ENCODE measurements at places on chromosomes 12 and 14.

GRCh38 chr14:104657101-104657524 is 32.3 kb upstream of the INF2 start:
- no peak for DNase-seq

DNA sequence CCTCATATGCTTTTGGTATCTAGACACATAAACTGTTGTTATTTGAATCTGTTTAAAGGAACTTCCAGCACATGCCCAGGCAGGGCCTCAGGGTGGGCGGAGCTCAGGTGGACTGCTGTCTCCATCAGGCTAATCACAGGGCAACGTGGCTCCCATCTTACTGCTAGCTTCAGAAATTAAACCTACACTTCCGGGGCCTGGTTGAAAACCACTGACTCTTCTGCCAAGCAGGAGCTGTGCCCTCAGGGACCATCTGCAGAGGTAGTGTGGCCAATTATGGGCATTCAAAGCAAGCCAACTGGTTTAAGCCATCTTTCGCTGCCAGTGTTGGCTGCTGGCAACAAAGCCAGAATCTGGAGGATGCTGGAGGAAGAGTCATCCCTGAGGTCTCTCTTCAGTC is 97.5 kb downstream of the TMX1 start:
- no peak for DNase-seq

GRCh38 chr12:27013611-27014084 is 536 bp downstream of the TM7SF3 start:
- DNase-seq = no peak

DNA sequence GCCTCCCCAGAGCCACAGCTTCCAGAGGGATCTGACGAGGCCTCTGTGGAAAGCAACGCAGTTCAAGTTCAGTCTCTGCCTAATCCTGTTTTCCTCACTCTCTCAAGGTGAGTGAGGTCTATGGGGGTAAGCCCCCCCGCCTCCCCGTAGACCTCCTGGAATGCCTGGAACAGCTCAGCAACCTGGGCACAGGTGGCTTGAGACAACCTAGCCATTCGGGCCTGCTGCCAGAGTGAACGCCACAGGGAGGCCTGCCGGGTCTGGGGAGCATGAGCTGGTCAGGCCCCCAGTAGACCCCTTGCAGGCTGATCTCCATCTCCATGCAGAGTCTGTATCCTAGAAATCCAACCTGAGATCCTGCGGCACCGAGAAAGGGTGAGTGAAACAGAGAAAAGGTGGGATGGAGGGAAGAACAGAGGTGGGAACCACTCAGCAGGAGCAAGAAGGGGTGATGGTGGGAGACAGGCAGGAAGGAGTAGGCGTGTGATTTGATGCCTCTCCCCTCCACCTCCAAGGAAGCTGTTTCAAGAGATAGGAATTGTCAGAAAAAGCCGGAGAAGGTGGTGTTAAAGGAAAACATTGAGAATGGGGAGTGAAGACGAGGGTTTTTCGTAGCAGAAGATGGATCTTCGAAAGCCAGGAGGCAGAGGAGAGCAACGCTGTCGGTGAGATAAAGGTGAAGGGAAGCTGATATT is 123.1 kb upstream of the PRMT8 start:
- no peak for DNase-seq

GRCh38 chr12:10466311-10466710 is 13.1 kb upstream of the KLRC1 start:
- DNase-seq = no peak

DNA sequence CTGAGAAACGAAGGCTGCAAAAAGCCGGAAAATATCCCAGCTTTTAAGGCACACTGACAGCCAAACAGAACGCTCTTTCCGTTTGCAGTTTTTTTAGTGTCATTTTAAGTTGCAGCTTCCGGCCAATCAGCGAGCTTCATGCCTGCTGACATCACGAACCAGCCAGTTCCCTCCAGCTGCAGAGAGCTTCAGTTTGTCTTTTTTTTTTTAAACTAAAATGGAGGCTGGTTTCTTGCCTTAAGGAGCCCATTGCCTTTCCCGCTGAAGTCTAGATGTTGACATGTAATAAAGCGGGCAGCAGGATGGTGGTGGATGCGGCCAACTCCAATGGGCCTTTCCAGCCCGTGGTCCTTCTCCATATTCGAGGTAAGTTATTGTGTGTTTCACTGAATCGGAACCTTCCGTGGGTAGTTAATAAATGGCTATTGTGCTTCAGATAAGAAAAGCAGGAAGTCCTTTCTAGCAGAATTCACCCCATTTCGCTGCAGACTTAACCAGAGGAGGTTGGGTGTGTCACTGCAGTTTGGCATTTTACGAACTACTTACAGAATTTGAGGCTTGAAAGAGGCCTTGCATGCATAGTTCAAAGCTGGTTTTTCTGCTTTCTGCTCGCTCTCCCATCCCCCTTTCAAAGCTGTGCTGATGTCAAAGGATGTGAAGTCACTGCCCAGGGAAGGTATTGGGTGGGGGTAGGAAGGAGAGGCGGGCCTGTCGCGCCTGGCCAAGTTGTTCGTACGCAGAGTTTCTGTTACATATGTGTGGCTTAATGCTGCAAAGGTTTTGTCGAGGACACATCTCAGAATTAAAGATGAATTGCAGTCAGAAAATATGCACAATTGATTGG is 48.4 kb downstream of the PPP2R5C start:
- DNase-seq = peak; percentile 92

DNA sequence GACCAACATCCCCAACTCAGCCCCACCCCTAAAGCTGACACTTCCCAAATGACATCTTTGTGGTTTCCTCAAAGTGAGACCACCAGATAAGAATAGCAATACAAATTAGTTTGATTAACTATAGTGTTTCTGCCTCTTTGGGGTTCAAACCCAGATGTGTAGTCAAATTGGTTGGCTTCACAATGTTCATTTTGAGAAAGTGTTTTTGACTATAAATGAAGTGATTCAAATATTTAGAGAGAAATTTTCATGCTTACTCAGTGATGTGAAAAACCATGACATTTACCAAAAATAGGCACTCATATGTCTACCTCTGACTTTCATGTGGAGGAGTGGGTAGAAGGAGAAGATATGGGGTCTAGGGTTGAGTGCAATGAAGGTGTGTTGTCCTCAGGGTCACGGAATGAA is 218.4 kb downstream of the BCAT1 start:
- no peak for DNase-seq

- DNase-seq = no peak
Observed at GRCh38 chr12:132389526-132390286, 60.3 kb upstream of the GALNT9 start.

GRCh38 chr12:2686280-2686646 is 108.5 kb upstream of the FKBP4 start:
- no peak for DNase-seq

GRCh38 chr12:51065530-51065929 is 17.4 kb downstream of the LETMD1 start:
- DNase-seq = no peak
